ENCODE measurements at places on chromosomes 3 and 15.
A peak's percentile ranks its signal among the peaks of the same experiment; 100 is the strongest.

GRCh38 chr3:17160597-17160996 lies 275.8 kb downstream of the PLCL2 start:
- no peak for DNase-seq

GRCh38 chr3:158602227-158602626 lies 31.2 kb downstream of the MLF1 start:
- no peak for DNase-seq

- DNase-seq: peak; percentile 74
Observed at GRCh38 chr15:40594429-40594836, 384 bp downstream of the KNL1 start.

- DNase-seq: no peak
Observed at GRCh38 chr15:45091161-45091560, 22.8 kb downstream of the DUOX2 start.

- DNase-seq: no peak
Observed at GRCh38 chr15:56640549-56640948, 92.8 kb downstream of the ZNF280D start.

DNA sequence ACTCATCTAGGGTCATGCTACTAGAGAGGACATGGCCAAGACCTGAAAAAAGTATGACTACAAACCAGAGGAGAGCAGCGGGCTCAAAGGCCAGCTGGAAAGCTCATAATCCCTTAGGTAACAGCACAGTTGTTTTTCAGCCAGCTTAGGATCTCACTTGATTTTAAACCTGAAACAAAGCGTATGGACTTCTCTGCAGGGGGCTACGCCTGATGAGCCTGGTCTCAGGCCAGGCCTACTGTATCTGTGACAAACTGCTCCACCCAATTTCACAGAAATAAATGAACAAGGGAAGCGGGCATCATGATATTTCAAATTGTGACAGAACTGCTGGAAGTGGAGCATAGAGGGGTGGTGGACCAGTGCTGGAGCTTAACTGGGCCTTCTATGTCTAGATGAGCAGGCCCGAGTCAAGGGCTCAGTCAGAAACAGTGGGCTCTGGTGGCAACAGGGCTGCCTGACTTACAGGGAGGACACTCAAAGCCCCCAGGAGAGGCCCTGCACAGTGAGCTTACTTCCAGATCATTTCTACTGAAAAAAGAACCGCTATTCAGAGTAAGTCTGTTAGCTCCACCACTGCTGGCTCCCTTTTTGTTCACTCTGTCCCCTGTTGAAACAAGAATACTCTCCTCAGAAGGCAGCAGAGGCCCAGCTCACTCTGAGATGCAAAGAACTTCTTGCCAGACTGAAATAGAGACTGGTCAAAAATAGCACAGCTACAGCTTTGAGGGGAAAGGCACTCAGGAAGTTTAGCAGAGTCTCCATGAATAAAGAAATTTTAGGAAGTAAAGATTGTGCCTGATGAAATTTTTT lies 47.0 kb downstream of the LRIG1 start:
- DNase-seq: no peak

DNA sequence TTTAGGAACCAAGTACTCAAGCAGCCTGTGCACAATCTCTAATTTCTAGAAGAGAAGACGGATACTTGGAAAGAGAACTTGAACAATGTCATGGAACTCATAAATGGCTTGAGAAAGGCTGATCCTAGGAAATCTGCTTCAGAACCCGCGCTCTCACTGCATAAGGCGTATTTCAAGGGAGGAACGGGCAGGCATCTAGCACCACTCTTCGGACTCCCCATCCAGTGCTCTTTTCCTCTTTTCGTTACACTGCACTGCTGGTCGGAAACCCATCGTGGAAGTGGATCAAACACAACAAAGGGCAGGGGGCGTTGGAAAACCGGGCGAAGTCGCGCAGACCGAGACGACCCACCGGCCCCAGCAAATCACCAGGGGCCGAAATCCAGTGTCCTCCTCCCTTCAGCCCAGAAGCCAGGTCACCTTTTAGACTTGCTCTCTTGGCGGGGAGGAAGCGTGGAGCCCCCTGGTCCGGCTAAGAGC lies 539 bp upstream of the TLNRD1 start:
- no peak for DNase-seq

Measured in right lobe of liver (tissue), 6 donors.